ENCODE measurements at places on chromosomes 3 and 15.

GRCh38 chr3:111033470-111034050 lies 38.1 kb upstream of the NECTIN3 start:
- no peak for DNase-seq

GRCh38 chr3:27485866-27486265 lies 1.7 kb upstream of the SLC4A7 start:
- DNase-seq: no peak

DNA sequence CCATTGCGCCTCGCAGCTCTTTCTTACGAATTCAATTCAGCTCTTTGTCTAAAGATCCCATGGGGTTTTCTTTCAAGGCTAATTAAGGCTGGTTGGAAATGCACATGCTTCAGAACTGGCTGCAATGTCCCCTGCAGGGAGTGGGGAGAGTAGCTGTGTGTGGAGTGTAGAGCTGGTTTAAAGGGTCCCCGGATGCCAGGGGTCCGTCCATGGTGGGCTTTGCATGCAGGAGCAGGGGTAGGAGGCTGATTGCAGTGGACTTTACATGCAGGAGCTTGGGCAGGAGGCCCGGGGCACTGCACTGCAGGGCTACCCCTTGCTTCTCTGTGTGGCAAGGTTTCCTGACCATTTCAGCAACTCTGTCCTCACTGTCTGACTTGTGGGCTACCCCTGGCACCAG lies 261.6 kb upstream of the LYSMD4 start:
- DNase-seq: no peak

DNA sequence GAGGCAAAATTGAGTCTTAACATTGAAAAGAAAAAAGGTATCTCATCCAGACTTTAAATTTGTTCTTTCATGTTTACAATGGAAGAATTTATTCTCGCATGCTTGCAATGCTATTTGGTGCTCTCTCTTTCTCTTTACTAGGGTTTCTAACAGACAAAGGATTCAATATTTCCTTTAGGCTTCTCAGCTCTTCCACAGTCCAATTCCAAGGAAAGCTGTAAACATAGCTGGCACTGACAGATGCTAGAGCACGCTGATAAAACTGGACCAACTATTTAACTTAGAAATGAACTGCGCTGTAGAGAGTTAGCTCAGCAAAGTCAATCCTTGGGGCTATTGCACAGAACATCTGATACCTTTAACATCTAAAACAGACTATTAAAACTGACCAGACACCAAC lies 81.3 kb downstream of the PDZRN3 start:
- no peak for DNase-seq

DNA sequence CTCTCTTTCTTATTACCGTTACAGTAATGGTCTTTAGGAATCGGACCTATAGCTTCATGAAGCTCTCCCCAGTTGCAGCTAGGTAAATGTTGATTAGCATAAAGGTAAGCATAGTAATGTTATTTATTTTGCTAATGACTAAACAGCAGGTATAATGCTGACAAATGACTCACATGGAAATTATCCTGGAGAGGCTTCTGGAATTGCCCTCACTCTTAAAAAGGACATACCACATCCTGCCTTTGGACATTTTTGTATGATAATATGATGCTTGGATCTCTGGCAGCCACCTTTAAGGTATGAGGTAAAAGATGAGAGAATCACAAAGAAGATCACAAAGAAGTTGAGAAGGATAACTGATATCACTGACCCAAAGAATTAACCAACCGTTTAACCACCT lies 238.6 kb downstream of the CHL1 start:
- DNase-seq: no peak

GRCh38 chr3:8457039-8457438 lies 44.6 kb upstream of the LMCD1 start:
- DNase-seq: no peak

Measured in stimulated activated CD4-positive, alpha-beta T cell treated with anti-CD3 and anti-CD28 coated beads, TNF-alpha, amount 100 ng/mL, for 24 hours (primary cell).